G401 (cell line): ENCODE measurements at places on chromosomes 4 and X. TPM values are rescaled to one million over a fixed set of nuclear protein-coding genes. Genes with fewer than 3 reads are reported as not detected.

Gene PDGFRA
- 3.4 and 5.0 TPM in 2 replicates for total RNA-seq

DNA sequence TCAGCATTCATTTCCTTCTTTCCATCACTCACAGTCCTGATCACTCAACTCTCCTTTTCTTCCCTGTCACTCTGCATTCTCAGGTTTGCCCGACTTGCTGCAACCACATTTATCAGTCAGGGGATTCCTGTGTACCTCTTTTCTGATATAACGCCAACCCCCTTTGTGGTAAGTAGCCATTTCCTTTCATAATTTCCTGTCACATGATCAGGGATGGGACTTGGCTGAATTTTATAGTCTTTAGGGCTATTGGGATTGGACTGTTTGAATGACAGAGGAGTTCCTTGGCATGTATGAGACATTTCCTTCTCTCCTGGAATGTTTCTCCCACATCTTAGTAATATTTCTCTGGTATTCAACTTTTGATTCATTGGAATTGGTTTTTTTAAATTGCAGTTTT is 11.0 kb downstream of the PGM2 start:
- DNase-seq, result no peak

Gene XAGE1A
- total RNA-seq, result not detected in 2 replicates

Gene GAGE12E
- total RNA-seq, result not detected in 2 replicates

DNA sequence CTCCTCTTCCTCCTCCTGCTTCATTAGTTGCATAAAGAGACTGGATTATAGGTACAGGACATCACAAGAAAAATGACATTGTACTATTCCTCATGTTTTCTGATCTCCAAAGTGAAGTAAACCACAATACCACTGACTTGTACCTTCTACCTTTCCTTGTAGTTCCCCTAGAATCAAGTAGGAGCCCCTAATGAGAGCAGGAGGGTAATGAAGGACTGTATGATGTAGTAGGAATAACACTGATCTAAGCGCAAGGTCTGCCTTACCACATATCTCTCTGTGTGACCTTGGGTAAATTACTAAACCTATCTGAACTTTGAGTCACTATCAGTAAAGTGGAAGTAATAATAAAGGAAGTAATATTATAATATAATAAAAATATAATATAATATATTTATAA is 3.6 kb downstream of the VSIG4 start:
- DNase-seq, result no peak

DNA sequence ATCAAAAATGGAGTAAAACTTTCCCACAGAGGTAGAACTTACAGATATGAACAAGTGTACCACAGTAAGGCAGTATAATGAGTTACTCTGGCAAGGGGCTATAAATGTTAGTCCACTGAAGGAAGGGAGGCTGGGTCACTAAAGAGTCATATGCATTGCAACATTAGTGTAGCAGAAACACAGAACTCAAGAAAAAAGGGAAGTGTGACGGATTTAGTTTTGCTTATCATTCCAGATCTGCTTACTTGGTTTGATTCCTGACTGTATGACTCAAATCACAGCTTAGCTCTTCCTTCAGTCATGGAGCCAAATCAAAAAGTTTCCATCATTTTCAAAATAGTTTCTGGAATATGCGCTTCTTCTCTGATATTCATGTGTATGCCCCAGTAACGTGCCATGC is 148.7 kb downstream of the FSTL5 start:
- no peak for DNase-seq

Gene GPR143
- total RNA-seq, result 0.31 TPM in 1 of 2 replicates, not detected in the other

DNA sequence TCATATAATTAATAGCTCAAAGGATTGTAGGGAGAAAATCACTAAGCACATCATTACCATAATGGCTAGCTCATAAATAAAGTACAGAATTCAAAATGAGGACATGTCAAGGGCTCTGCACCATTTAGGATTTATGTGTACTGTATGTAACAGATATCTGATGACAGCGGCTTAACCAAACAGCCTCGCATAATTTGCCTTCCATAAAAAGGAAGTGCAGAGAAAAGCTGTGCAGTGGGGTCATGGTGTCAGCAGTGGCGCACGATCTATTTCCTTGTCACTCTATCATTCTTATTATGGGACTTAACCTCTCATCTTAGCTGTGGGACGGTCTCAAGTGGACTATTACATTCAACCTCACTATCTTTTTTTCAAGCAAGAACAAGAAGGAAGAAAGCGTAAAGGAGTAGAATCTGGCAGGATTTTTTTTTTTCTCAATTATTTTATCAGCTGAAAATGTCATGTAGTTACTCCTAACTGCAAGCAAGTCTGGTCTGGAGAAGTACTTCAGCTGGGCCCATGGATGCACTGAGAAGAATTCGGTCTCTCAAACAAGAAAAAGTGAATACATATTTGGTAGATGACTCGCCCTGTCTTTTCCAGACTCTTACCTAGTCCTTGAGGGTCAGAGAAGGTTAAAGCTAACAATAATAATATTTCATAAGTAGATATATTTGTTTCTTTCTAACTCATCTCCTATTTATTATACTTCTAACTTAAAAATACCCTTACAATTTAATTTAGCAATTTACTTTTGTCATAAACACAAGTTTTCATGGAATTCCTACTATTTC is 94.6 kb downstream of the COX18 start:
- no peak for DNase-seq

Gene NHSL2
- total RNA-seq, result 0.31 and 0.61 TPM in 2 replicates

Gene CXCL9
- total RNA-seq, result not detected in 2 replicates

- no peak for DNase-seq
These were observed 78.7 kb downstream of the SYNPO2 start for GRCh38 chr4:118967393-118967792.

GRCh38 chr4:19675172-19675811 is 576.4 kb upstream of the SLIT2 start:
- no peak for DNase-seq
